ENCODE measurements at places on chromosomes 1 and 21.

DNA sequence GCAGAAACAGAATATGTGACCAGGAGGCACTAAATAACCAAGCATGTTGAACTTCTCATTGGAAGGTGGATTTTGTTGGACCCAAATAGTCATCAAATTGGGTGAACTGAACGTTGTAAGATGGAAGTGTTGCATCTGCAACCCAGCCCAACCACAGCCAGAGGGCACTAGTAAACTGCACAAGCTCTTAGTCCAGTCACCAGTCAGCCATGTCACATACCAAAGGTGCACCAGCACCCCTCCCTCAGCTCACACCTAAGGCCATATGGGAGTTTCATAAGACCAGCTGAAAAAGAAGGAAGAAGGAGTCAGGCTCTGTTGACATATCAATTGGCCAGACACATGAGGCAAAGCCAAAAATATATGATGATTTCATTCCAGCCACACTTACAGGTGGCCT is 481.7 kb upstream of the NR5A2 start:
- DNase-seq: no peak

DNA sequence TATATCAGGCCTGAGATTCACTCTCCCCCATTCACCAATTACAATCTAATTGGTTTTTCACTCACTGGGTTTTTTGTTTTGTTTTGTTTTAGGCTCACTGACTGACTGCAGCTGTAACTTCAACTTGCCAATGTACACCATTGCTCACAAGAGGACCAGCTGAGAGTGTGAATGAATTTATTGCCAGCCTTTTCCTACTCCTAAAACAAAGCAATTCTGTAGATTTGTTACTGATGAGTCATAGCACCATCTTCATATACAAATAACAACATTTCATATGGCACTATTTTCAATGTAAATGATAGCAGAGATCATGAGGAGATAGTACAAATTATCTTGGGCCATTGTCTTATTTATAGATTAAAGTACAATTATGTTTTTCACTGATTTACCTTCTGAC is 76.0 kb upstream of the DPYD start:
- DNase-seq: no peak

GRCh38 chr1:84889437-84889836 is 3.6 kb downstream of the LPAR3 start:
- DNase-seq: no peak

DNA sequence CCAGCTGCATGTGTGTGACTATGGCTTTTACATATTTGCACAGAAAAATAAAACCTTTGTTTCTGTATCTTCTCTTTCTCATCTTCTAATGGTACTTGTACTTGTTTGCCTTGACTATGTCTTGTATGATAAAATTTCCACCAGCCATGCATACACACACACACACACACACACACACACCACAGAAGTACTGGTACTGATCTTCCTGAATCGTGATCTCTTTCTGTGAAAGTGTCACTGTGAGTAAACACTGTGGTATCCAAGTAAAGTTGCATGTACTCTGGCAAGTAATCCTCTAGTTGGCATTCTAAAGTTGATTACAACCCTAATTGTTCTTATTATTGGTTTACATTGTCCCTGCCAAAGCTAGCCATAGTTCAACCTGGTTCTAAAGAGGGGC is 176.7 kb downstream of the CRB1 start:
- DNase-seq: no peak

DNA sequence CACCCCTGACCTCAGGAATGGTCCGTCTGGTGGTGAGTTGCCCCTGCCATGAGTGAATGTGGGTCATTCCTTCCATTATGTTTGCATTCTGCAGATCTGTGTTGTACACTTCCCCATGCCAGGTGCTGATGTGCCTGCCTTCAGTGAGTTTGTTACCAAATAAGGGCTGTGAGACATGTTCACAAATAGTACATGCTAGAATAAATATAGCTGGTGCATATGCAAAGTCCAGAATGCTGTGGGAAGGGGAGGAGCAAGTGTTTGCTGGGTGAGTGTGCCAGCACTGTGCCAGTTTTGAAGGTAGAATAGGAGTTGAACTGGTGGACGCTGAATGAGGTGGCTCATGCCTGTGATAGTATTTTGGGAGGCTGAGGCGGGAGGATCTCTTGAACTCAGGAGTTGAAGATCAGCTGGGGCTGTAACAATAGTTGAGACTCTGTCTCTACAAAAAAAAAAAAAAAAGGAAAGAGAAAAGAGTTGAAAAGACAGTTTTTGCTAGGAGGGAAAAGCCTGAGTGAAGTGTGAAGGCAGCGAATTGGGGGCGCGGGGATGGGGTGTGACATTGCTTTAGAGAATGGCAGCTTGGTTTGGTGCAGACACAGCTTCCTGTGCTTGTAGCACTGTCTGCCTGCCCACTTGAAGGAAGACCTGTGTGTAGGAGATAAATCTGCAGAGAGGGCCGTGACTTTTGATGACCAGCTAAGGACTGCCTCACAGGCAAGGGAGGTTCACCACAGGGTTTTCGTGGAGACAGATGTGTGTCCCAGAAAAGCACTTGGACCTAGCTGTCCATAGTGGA is 61.1 kb downstream of the LGR6 start:
- DNase-seq: no peak

DNA sequence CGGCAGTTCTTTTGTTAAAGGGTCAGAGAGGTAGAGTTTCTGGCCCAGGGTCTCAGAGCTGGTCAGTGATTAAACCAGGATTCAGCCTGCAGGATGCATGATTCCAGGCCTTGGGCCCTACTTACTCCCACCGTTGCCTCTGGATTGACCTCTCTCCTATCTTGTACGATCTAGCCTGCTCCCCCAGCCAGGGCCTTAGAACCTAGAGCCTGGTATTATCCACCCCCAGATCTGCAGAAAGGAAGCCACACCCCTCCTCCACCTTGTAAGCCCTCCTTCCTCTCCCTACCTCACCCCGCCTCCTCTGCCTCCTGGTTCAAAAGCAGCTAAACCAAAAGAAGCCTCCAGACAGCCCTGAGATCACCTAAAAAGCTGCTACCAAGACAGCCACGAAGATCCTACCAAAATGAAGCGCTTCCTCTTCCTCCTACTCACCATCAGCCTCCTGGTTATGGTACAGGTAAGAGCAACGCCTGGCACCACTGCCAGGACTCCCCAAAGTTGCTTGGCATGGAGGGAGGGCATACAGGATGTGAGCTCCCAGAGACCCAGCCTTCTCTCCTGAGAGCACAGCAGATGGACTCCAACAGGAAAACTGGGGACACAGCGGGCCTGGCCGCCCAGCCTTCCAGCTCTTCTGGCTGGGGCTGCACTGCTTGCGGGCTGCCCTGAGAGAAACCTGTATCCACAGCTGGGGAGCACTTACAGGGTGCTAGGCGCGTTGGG is at the start of gene CD52:
CD52 (plus strand) TSS at position 347 of the 726 bp plus-strand sequence; CDS start at position 407, 60 bp downstream.
- no peak for DNase-seq

DNA sequence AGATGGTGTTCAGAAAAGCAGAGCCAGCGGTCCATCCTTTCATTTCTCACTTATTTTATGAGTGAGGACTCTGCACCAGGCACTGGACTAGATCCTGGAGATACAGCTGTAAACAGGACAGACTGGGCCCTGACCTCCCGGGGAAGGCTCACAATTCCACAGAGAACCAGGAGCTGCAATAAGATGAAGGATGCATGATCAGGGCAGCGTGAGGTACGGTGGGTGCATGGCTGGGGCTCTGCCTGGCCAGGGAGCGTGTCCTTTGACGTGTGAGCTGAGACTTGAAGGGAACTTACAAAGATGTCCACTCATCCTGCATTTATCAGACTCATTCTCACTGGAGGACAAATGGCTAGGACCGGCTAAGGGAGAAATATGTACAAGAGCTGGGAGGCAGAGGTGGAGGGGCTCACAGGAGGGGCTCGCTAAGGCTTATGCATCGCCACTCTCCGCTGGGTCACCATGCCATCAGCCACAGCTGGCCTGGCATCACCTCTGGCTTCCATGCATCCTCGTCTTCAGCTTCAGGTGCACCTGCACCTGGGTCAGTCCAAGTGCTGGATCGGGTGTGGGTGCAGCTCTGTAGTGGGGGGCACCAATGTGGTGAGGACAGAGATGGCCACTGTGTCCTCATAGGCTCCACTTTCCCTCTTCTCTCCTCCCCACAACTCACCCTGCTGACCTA is 213.9 kb downstream of the TOMM20 start:
- DNase-seq: no peak

DNA sequence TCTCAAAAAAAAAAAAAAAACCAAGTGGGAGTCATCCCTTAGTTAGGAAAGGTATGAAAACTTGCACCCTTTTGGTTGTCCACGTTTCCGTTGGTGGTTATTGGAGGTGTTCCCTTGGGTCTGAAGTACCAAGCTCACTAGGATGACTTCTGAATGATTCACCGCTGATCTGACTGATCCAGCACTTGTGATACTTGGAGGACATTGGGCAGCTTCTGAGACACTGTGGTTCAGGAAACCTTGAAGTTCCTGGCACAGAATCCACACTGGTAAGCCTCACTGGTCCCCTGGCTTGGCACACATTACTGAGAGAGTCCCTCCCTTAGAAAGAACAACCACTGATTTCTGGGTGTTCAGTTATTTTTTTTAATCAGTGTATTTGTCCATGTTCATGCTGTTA is 91.9 kb downstream of the RYR2 start:
- DNase-seq: no peak

DNA sequence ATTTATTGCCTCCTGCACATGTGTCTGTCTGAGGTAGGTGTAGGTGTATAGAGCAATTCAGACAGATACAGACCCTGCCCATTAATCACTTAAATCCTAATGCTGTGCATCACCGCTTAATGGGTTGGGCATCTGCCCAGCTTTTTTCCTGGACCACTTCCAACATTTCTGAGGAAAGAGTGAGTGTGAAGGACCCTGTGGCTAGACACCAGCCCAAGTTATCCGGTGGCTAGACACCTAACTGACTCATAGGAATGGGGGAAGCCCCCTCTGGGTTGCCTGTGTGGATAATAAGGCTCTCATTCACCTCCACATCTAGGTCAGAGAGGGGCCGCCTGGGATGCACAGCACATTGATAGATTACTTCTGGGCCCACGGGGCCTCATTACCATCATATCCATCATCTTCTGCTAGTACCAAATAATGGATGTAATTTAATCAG is 121.1 kb upstream of the RAVER2 start:
- no peak for DNase-seq

DNA sequence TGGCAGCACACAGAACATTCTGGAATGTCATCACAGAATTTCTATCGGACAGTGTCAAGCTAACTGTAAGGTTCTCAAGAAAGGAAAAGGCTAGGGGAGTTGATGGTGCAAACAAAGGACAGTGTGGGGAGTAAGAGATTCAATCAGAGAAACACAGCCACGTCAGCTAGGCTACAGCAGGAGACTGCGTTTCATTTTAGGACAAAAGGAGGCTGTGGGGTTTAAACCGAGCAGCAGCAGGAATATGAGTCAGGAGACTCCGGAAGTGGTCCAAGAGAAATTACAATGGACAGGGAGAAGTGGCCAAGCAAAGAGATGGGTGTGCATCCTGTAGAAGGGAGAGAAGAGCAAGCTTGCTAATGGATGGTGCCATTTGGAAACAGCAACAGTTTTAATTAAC is 37.4 kb upstream of the C1orf198 start:
- DNase-seq: no peak

- DNase-seq: no peak
Measured at GRCh38 chr21:45386336-45386727, 18.6 kb upstream of the COL18A1 start.

- no peak for DNase-seq
Measured at GRCh38 chr1:26145041-26145959, 13.6 kb upstream of the FAM110D start.

DNA sequence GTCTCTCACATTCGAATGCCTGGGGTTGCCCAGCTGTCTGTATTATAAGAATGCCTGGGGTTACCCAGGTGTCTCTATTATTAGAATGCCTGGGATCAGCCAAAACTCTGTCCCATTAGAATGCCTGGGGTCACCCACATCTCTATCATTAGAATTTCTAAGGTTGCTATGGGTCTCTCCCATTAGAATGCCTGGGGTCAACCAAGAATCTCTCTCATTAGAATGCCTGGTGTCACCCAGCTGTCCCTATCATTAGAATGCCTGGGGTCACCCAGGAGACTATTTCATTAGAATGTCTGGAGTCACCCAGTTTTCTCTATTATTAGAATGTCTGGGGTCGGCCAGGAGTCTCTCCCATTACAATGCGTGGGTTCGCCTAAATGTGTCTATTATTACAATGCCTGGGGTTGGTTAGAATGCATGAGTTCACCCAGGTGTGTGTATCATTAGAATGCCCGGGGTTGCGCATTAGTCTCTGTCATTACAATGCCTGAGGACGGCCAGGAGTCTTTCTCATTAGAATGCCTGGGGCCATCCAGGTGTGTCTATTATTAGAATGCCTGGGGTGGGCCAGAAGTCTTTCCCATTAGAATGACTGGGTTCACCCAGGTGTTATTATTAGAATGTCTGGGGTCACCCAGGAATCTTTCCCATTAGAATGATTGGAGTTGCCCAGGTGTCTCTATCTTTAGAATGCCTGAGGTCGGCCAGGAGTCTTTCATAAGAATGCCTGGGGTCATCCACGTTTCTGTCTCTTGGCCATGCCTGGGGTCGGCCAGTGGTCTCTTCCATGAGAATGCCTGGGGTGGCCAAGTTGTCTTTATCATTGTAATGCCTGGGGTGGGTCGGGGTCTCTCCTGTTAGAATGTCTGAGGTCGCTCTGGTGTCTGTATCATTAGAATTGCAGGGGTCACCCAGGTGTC is 59.6 kb downstream of the RNF187 start:
- DNase-seq: no peak

DNA sequence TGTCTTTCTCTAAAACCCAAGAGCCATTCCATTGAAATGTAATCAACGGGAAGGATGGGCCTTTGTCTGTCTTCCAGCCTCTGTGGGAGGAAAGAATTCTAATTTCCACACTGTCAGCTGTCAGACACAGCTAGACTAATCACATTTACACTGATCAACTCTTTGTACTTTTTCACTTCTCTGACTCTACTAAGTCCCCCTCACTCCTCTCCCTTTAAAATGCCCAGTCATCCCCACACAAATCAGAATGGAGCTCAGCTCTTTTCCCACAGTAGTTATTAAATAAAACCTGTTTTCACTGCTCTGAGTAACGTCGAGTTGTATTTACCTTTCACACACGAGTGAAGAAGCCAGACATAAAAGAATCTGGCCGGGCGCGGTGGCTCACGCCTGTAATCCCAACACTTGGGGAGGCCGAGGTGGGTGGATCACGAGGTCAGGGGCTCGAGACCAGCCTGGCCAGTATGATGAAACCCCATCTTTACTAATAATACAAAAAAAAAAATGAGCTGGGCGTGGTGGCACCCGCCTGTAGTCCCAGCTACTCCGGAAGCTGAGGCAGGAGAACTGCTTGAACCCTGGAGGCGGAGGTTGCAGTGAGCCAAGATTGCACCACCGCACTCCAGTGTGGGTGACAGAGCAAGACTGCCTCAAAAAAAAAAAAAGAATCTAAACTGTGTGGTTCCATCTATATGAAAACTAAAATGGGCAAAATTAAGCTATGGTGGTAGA is 13.3 kb downstream of the ZBTB8OS start:
- DNase-seq: no peak
